Endodermal cell (in vitro differentiated cells): ENCODE measurements at places on chromosomes 5 and 9. TPM values are rescaled to one million over a fixed set of nuclear protein-coding genes. Genes with fewer than 3 reads are reported as not detected.

The GOLGA2 gene
- total RNA-seq: 78.7 and 91.9 TPM in 2 replicates

The APBA1 gene
- total RNA-seq: 0.38 to 0.51 TPM (median 0.38 TPM) in 3 replicates

The SPINK4 gene
- total RNA-seq: 1.2 to 1.8 TPM (median 1.4 TPM) in 3 replicates

- DNase-seq: no peak
Observed at GRCh38 chr9:107842530-107842929, 353.0 kb upstream of the KLF4 start.

DNA sequence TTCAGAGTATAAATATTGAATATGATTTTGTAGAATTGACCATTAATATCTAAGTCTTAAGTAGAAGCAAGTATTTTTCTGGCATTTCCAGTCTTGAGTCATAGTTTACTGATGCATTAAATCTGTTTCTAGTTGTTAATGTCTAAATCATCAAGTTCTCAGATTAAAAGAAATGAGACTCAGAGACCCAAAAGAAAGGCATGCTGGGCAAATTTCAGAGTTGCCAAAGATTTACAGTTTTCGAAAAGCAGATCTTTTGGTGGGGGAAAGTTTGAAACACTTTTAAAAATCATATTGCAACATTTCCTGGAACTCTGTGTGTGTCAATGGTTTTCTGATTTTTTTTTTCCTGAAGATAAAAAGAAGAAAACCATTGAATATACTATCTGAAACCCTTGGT is 60.9 kb downstream of the ANKRD55 start:
- no peak for DNase-seq

DNA sequence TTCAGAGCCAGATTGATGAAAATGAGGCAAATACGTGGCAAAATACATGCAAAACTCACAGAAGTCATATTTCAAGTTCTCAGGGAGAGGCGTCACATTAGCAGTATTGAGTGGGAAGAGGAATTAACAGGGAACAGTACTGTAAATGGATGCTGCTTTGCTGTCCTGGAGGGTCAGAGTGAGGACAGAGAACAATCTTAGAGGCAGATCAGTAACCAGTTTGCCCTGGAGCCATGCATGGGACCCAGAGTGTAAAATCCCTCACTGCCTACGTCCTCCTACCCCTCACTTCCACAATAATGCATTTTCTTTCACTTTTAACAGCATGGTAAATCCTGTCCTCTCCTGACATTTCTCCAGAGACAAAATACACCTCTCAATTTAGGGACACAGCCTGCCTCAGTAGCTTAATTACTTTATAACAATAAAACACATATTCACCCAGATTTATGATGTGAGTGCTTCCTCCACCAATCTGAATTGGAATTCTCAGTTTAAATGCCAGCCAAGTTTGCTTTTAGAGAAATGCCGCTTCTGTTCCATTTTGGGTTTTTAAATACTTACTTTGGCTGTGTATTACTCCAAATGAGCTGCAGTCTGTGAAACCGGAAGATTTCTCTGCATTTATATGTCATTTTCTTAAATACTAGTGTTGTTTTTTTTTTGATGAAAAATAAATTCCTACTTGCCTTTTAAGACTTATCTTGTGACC is 70.0 kb downstream of the LMNB1 start:
- peak; percentile 44 for DNase-seq

DNA sequence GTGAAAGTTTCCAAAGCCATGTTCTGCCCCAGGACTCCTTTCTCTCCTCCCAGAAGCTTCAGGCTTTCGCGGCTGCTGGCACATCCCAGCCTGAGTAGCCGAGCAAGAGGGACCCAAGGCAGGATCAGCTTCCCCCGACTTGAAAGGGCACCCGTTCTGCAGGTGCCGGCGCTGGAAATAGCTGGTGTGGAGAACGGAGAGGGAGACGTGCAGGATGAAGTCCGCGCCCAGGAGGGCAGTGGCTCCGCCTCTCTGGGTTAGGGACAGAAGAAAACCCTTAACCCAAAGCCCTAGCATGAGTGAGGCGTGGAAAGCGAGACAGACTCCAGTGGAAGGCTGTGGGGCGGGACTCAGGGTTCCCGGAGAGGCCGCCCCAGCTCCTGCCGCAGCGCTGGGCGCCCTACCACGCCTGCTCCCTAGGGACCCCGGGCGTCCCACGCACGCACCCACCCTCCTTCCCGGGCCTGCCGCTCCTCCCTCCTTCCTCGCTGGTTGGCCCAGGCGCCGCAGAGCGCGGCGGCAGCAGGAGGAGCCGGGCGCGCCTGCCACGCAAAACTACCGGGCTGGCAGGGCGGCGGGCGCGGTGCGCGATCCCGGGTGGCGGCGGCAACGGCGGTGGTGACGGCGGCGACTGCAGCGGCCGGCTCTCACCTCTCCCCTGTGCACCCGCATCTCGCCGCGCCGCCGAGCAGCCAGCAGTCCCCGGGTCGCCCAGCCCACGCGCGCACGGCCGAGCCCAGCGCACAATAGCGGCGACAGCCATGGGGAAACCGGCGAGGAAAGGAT is at the start of gene SLC1A1:
Gene SLC1A1 (plus strand): TSS at position 550 of the 786 bp plus-strand sequence. CDS start 212 bp downstream, at position 762.
- DNase-seq: peak; percentile 90

- DNase-seq: no peak
Observed at GRCh38 chr9:97640325-97640724, 6.7 kb downstream of the NCBP1 start.

- DNase-seq: no peak
Observed at GRCh38 chr5:62256161-62257019, 49.6 kb upstream of the KIF2A start.

DNA sequence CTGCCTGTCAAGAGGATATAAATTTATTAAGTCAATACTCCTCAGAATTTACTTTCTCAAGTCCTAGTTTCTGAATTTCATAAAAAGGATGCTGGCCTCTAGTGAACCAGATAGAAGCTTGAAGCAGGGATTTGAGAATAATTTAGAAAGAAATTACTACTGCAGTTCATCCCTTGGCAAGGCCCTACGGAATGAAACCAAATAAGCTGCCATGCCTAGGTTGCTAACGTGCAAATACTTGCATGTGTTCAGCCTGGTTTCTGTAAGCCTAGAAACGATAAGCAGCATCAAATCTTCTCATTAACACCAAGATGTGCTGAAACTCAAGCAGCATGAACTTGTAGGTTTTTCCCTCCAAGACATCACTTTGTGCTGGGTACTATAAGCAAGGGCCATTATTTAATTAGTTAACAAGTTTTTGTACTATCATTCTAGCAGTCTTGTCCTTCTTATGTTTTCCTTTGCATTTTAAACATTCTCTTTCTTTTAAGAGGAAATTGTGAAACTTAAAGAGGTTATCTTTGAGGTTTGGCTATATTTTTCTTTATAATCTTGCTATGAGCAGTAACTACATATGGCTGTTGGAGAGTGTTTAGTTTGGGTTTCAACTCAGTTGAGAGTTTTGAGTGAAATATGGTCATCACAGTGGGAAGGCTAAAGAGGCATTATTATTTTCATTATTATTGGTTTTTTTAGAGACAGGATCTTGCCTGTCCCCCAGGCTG is 71.8 kb downstream of the ADAMTSL1 start:
- DNase-seq: no peak

GRCh38 chr9:123482295-123482968 is 126.4 kb downstream of the CRB2 start:
- peak; percentile 85 for DNase-seq

DNA sequence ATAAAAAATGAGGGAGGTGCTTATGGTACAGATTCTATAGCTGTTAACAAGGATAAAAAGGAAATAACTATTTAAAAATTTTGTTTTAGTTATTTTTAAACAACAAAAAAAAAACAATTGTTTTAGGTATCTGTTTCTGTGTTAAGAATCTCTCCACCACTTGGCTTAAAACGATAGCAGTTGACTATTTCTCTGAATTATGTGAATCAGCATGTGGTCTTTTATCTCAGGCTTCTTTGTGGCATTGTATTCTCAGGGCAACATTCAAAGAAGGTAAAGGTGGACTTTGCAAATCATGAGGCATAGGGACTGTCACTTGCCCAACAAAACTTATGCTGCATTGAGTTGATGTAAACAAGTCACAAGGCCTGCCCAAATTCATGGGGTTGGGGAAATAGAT is 55.2 kb downstream of the ERBIN start:
- peak; percentile 47 for DNase-seq

DNA sequence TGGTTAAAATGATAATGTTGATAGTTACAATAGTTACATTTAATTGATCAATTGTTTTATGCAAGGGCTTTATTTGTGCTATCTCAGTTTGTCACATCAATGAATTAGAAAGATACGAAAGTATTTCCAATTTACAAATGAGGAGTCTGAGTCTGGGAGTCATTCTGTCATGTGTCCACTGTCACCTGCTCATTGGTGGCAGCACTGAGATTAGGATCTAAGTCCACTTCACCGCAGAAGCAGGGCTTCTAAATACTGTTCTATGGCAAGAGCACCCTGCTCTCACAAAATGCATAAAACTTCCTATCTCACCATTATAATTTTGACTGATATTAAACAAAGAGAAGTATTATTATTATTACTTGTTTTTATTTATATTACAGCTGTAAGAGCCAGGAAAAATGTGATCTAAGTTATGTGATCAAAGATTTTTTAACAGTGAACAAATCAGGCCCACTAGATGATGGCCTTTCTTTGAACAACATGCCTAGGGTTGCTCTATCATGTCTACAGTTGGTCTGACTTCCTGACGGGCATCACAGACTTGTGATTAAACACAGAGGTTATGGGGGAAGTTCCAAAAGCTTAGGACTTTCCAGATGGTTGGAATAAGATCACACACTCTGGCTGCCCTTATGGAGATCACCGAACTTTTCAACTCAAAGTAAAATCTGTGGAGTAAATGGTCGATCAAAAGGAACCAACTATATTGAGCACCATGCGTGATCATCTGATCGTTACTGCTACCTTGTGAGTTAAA is 15.1 kb downstream of the TLR4 start:
- DNase-seq: no peak

DNA sequence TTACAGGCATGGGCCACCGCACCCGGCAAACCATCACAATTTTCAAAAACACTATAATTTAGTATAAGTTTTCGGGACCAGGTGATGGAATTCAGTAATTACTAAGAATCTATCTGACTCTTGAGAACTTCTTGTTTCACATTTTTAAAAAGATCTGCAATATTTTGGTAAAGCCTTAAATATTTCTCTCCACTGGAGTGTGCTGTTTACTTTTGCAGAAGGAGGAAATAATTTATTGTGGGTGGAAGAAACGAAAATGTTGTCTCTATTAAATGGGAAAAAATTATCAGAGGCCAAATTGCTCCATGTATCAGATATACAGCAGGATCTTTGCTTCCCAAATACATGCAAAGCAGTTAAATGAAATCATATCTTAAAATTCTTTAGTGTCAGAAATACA is 566.8 kb upstream of the CYLC2 start:
- no peak for DNase-seq

GRCh38 chr9:18490641-18491370 is 16.9 kb downstream of the ADAMTSL1 start:
- no peak for DNase-seq
